ENCODE measurements at places on chromosomes 5 and 9. TPM values are rescaled to one million over a fixed set of nuclear protein-coding genes. Genes with fewer than 3 reads are reported as not detected.

Gene OTP
- not detected for polyA plus RNA-seq

Gene FOXD4L3
- not detected for polyA plus RNA-seq

Gene TMEM232
- polyA plus RNA-seq = 7.7 TPM

Gene SLC36A2
- polyA plus RNA-seq = 4.7 TPM

Gene UIMC1
- polyA plus RNA-seq = 41.0 TPM

Gene LCN9
- not detected for polyA plus RNA-seq

Gene FOXD1
- 11.4 TPM for polyA plus RNA-seq

Gene ELOVL7
- 20.8 TPM for polyA plus RNA-seq

Gene ECSCR
- 30.4 TPM for polyA plus RNA-seq

Gene SURF6
- 35.1 TPM for polyA plus RNA-seq

Gene NR2F1
- polyA plus RNA-seq = 334 TPM

Gene SLC28A3
- polyA plus RNA-seq = 0.11 TPM

Gene ADRA1B
- 2.2 TPM for polyA plus RNA-seq

Gene FOXD4L6
- 0.11 TPM for polyA plus RNA-seq

Gene PCDHGB5
- polyA plus RNA-seq = 9.7 TPM

Gene IFNA13
- polyA plus RNA-seq = not detected

Gene ARHGEF37
- polyA plus RNA-seq = 6.2 TPM

Gene ARID3C
- 0.19 TPM for polyA plus RNA-seq

Gene RLN2
- 3.8 TPM for polyA plus RNA-seq

Gene FBP2
- polyA plus RNA-seq = 0.11 TPM

Gene IL5
- 0.51 TPM for polyA plus RNA-seq

Gene CER1
- 0.11 TPM for polyA plus RNA-seq

Gene GRIA1
- 4.0 TPM for polyA plus RNA-seq

Gene C1QTNF3
- polyA plus RNA-seq = 60.9 TPM
